ENCODE measurements at places on chromosomes 7 and 10. TPM values are rescaled to one million over a fixed set of nuclear protein-coding genes. Genes with fewer than 3 reads are reported as not detected.

ADIRF gene
- 18.3 TPM for total RNA-seq

GNGT1 gene
- total RNA-seq: not detected

WNT8B gene
- not detected for total RNA-seq

OR2A1 gene
- 0.36 TPM for total RNA-seq

FZD1 gene
- total RNA-seq: 45.4 TPM

AKR1C8 gene
- not detected for total RNA-seq

SPDYE8 gene
- not detected for total RNA-seq

NYAP1 gene
- total RNA-seq: under 0.01 TPM

TMEM229A gene
- total RNA-seq: not detected

ZNF800 gene
- 21.7 TPM for total RNA-seq

TMEM209 gene
- total RNA-seq: 20.0 TPM

PNLIPRP2 gene
- not detected for total RNA-seq

FASTK gene
- total RNA-seq: 87.6 TPM

SPDYE2B gene
- not detected for total RNA-seq

ASB4 gene
- not detected for total RNA-seq

LIPK gene
- not detected for total RNA-seq

TAS2R41 gene
- total RNA-seq: not detected

SLC13A4 gene
- total RNA-seq: 0.36 TPM

SVOPL gene
- not detected for total RNA-seq

CDHR1 gene
- under 0.01 TPM for total RNA-seq

TLX1 gene
- not detected for total RNA-seq

TCAF2 gene
- 1.8 TPM for total RNA-seq

FUOM gene
- total RNA-seq: 5.1 TPM

AKR1C3 gene
- 238 TPM for total RNA-seq

KCND2 gene
- 9.4 TPM for total RNA-seq

SLC35B4 gene
- total RNA-seq: 18.3 TPM

All from osteoblast (primary cell).